Astrocyte of the spinal cord (primary cell): ENCODE measurements at places on chromosomes 12 and 14.

GRCh38 chr12:6771091-6771495, 1.2 kb upstream of the LAG3 start:
- no peak for DNase-seq

DNA sequence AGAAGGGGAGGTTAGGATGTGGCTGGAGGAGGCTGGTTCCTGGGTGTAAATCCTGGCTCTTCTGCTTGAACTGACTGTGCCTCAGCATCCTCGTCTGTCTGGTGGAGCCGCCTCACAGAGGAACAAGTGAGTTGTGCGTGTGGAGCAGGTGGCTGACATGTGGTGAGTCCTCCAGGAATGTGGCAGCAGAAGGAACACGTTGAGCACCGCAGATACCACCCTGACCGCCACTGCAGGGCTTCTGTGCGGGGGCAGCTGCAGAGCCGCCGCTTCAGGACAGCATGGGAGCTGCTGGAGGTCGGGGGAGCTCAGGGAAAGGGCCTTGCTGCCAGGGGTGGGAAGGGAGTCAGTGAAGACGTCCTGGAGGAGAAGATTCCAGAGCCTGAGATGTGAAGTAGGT, 48.9 kb downstream of the TRAF3 start:
- no peak for DNase-seq

GRCh38 chr12:57388425-57388824, 42.4 kb downstream of the R3HDM2 start:
- DNase-seq, result no peak

GRCh38 chr12:6201213-6201608, 1.0 kb downstream of the CD9 start:
- DNase-seq, result no peak

- DNase-seq, result no peak
These were observed 295.9 kb downstream of the FOXG1 start for GRCh38 chr14:29062466-29062865.

- no peak for DNase-seq
These were observed 26.0 kb downstream of the MAPK1IP1L start for GRCh38 chr14:55077170-55078151.

DNA sequence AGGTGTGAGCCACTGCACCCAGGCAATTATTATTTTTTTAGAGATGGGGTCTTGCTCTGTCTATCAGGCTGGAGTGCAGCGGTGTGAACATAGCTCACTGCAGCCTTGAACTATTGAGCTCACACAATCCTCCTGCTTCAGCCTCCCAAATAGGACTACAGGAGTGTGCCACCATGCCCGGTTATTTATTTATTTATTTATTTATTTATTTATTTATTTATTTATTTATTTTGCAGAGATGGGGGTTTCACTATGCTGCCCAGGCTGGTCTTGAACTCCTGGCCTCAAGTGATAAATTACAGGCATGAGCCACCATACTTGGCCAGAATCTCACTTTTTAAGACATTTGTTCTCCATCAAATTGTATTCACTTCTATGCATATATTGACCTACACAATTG, 51.8 kb downstream of the SAV1 start:
- no peak for DNase-seq
